Activated CD4-positive, alpha-beta memory T cell treated with anti-CD3 and anti-CD28 coated beads, Interleukin-2, amount 10 ng/mL, durations not matched to agents 7 days and 5 days (primary cell): ENCODE measurements at places on chromosomes 3 and 15. TPM values are rescaled to one million over a fixed set of nuclear protein-coding genes. Genes with fewer than 3 reads are reported as not detected.

Gene GOLGA8T
- not detected for total RNA-seq

Gene TGM5
- total RNA-seq = 0.28 TPM

Gene SH2D7
- not detected for total RNA-seq

DNA sequence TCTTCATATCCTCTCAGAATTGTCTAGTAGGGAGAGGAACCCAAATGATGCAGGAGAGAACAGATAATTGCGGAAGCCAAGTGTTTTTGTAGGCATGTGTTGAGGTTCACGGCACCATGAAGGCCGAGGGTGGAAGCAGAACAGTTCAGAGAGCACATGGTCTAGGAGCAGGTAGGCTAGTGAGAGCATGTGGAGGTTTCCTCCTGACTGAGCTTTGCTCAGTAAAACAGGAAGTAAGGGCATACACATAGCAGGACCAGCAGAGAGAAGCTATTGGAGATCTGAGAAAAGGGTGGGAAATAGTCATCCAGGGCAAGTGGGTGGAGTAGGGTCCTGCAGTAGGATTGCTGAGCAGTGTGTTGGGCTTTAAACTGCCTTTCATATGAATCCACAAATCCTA is 491.1 kb downstream of the FHIT start:
- DNase-seq = no peak

GRCh38 chr3:46010519-46011113 is 15.0 kb upstream of the FYCO1 start:
- DNase-seq = no peak

DNA sequence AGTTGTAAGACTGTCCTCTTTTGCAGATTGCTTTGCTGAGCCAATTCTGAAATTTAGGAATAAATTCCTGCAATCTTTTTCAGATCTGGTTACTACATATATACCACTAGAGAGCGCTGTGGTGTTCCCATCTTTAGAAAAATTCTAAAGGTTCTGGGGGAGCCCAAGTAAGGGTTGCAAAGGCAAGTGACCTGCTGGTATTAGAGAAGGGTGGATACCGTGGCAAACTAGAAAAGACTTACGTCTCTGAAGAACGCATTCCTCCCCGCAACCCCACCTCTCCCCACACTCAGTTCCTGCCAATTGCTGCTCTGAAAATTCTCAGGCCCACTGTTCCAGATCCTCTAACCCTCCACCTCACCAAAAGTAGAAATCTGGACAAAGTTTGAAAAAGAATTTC is 48.5 kb downstream of the EFHB start:
- peak; percentile 16 for DNase-seq
